ENCODE measurements at places on chromosomes 7 and 10.
A peak's percentile ranks its signal among the peaks of the same experiment; 100 is the strongest.

DNA sequence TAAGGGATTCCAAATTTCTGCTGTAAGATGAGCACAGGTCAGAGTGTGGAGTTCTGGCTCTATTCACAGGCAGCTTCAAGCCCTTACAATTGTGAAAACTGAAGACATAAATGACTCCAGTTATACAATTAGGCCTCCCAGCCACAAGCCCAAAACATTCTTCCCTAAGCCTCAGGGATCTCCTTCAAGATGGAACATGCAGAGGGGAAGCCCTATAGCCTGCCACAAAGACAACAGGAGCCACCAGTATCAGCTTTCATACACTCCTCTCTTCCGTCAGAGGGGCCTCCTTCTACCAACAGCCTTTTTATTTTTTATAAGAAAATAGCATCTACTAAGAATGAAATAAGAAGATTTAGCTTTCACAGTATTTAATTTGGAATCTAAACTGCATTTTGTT, 46.5 kb downstream of the DLD start:
- H3K27ac ChIP-seq, result no peak overlapping the region
- DNase-seq, result no peak
- H3K4me1 ChIP-seq, result no peaks in the 10 kb centered on the region
- peaks cover 2% of the 10 kb centered on the region for H3K36me3 ChIP-seq

- H3K36me3 ChIP-seq, result no peaks in the 10 kb centered on the region
- no peaks in the 10 kb centered on the region for H3K4me1 ChIP-seq
- no peak overlapping the region for H3K4me3 ChIP-seq
- no peaks in the 10 kb centered on the region for H3K27me3 ChIP-seq
- no peak for DNase-seq
Observed at GRCh38 chr10:6916601-6917000, 336.5 kb upstream of the PRKCQ start.

- H3K27ac ChIP-seq, result no peak overlapping the region
- H3K4me1 ChIP-seq, result no peaks in the 10 kb centered on the region
- peak; percentile 73 for DNase-seq
- H3K4me3 ChIP-seq, result no peak overlapping the region
Observed at GRCh38 chr7:124276005-124276622, 243.2 kb upstream of the TMEM229A start.

DNA sequence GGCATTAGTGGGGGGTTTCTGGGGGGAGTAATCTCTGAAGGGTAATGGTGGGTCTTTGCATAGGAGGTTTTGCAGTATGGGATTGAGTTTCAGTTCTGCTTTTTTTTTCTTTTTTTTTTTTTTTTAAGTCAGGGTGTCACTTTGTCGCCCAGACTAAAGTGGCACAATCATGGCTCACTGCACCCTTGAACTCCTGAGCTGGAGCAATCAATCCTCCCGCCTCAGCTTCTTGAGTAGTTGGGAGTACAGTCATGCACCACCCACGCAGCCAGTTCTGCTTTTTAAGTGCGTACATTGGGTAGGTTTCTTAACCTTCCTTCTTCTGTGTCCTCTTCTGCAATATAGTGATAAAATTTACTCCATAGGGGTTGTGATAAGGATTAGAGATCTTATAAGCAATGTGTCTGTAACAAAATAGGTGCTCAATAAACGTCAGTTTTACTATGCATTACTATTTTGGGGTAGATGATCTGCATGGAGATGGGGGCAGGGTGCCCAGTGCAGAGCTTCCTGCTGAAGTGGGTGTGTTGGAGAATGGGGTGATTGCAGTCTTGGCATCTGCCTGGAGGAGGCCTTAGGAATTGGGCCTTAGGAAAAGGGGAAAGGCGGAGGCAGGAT, 9.6 kb downstream of the KAZALD1 start:
- DNase-seq, result no peak
- no peak overlapping the region for H3K4me3 ChIP-seq
- H3K36me3 ChIP-seq, result no peaks in the 10 kb centered on the region
- peaks cover 10% of the 10 kb centered on the region for H3K27me3 ChIP-seq
- no peak overlapping the region for H3K27ac ChIP-seq
- H3K4me1 ChIP-seq, result peaks cover 7% of the 10 kb centered on the region

- no peaks in the 10 kb centered on the region for H3K36me3 ChIP-seq
- no peak overlapping the region for H3K27ac ChIP-seq
- H3K4me3 ChIP-seq, result no peak overlapping the region
- no peak for DNase-seq
- H3K4me1 ChIP-seq, result peaks cover 3% of the 10 kb centered on the region
Observed at GRCh38 chr10:63416376-63416775, 49.4 kb downstream of the JMJD1C start.

GRCh38 chr10:127977357-127978009, 70.6 kb downstream of the PTPRE start:
- no peak overlapping the region for H3K4me3 ChIP-seq
- H3K36me3 ChIP-seq, result no peaks in the 10 kb centered on the region
- peak; percentile 16 for DNase-seq
- no peaks in the 10 kb centered on the region for H3K4me1 ChIP-seq
- no peak overlapping the region for H3K27ac ChIP-seq
- H3K27me3 ChIP-seq, result no peaks in the 10 kb centered on the region

GRCh38 chr10:72567889-72568640, 57.8 kb downstream of the MICU1 start:
- no peak overlapping the region for H3K4me3 ChIP-seq
- DNase-seq, result peak; percentile 43
- H3K27ac ChIP-seq, result no peak overlapping the region
- no peaks in the 10 kb centered on the region for H3K4me1 ChIP-seq

DNA sequence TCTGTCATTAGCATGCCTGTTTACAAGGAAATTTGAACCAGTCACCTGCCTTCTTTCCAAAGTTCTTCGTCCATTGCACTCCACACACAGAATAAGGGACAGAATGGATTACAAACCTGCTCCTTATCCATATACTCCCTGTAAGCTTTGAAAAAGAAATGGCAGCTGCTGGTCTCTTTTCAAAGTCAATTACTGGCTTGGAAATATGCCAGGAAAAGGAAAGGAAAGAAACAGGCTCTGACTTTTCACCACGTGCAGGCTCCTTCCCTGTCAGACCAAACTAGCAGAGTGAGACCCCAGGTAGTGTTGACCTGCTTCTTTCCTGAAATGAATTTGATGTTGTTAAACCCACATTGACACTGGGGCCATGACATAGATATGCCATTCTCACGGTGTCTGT, 84.5 kb downstream of the LHFPL3 start:
- no peaks in the 10 kb centered on the region for H3K36me3 ChIP-seq
- DNase-seq, result no peak
- H3K27ac ChIP-seq, result no peak overlapping the region

DNA sequence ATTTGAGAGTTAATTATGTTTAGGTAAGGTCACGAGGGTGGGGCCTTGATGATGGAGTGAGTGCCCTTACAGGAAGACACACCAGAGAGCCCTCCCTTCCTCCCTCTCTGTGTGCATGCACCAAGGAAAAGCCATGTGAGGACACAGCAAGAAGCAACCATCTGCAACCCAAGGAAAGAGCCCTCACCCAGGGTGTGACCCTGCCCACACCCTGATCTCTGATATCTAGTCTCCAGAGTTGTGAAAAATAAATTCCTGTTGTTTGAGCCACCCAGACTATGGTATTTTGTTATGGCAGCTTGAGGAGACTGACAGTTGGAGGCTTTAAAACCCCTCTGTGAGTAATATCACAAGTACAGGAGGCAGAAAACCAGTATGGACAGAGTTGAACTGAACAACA, 15.0 kb upstream of the MCM10 start:
- H3K27ac ChIP-seq, result no peak overlapping the region
- no peak for DNase-seq
- H3K36me3 ChIP-seq, result no peaks in the 10 kb centered on the region
- no peaks in the 10 kb centered on the region for H3K27me3 ChIP-seq

GRCh38 chr10:115335366-115335765, 242.2 kb downstream of the ATRNL1 start:
- H3K27me3 ChIP-seq, result no peaks in the 10 kb centered on the region
- no peaks in the 10 kb centered on the region for H3K4me1 ChIP-seq
- H3K36me3 ChIP-seq, result no peaks in the 10 kb centered on the region
- no peak for DNase-seq
- H3K27ac ChIP-seq, result no peak overlapping the region
- no peak overlapping the region for H3K4me3 ChIP-seq

DNA sequence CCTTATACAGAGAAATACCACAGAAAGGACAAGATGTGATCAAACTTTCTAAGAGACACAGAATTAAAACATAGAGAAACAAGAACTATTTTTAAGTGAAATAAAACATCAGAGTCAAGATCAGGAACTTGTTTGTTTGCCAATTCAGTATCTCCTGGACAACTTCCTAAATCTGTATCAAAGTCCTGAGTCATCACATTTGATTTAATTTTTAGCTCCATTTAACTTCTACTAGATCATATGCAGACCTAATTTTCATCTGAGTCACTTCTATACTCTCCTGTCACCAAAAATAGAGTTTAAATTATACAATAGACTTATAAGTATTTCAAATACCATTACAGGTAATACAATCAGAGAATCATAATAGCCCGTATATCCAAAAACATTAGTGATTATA, 268.1 kb downstream of the PRKG1 start:
- DNase-seq, result no peak
- H3K4me1 ChIP-seq, result no peaks in the 10 kb centered on the region
- no peaks in the 10 kb centered on the region for H3K36me3 ChIP-seq
- H3K27me3 ChIP-seq, result no peaks in the 10 kb centered on the region
- no peak overlapping the region for H3K27ac ChIP-seq
- no peak overlapping the region for H3K4me3 ChIP-seq

GRCh38 chr7:118298771-118299170, 74.3 kb downstream of the ANKRD7 start:
- no peak overlapping the region for H3K4me3 ChIP-seq
- no peaks in the 10 kb centered on the region for H3K4me1 ChIP-seq
- H3K27ac ChIP-seq, result no peak overlapping the region
- DNase-seq, result no peak
